ENCODE measurements at places on chromosomes 12 and 14. TPM values are rescaled to one million over a fixed set of nuclear protein-coding genes. Genes with fewer than 3 reads are reported as not detected.

The KLRD1 gene
- total RNA-seq: 0.33 TPM

The IGF1 gene
- total RNA-seq: not detected

The ZC3H10 gene
- 2.7 TPM for total RNA-seq

The TSPAN11 gene
- total RNA-seq: 0.12 TPM

The KRT82 gene
- total RNA-seq: not detected

The TAS2R9 gene
- not detected for total RNA-seq

The GARIN6 gene
- not detected for total RNA-seq

The SMOC1 gene
- 22.3 TPM for total RNA-seq

The SMARCC2 gene
- total RNA-seq: 28.7 TPM

The ZDHHC22 gene
- not detected for total RNA-seq

The CLEC1B gene
- not detected for total RNA-seq

The PTPRQ gene
- 0.17 TPM for total RNA-seq

The SAMD15 gene
- total RNA-seq: 2.5 TPM

The KRT71 gene
- total RNA-seq: not detected

The SLC2A14 gene
- 0.17 TPM for total RNA-seq

The CPNE6 gene
- total RNA-seq: not detected

The KCNJ8 gene
- not detected for total RNA-seq

The NELL2 gene
- not detected for total RNA-seq

The OAS1 gene
- total RNA-seq: 4.0 TPM

The EPYC gene
- total RNA-seq: not detected

The LRRK2 gene
- total RNA-seq: 0.24 TPM

The OTX2 gene
- total RNA-seq: not detected

The TSPAN19 gene
- total RNA-seq: 0.67 TPM

The COX8C gene
- total RNA-seq: not detected

The HHIPL1 gene
- total RNA-seq: 0.38 TPM

The RHEBL1 gene
- 1.7 TPM for total RNA-seq

The FGD4 gene
- 35.3 TPM for total RNA-seq

The TDRD9 gene
- 3.5 TPM for total RNA-seq

The HOXC10 gene
- total RNA-seq: 2.8 TPM

The DLK1 gene
- total RNA-seq: not detected

The OR6S1 gene
- not detected for total RNA-seq

The FLRT2 gene
- 92.3 TPM for total RNA-seq

The C14orf180 gene
- not detected for total RNA-seq

The GNG2 gene
- total RNA-seq: 6.8 TPM

The PLEKHG7 gene
- total RNA-seq: not detected

The GPRC5A gene
- total RNA-seq: 6.0 TPM
